ENCODE measurements at places on chromosomes 12 and 14.

- no peak for DNase-seq
These were observed 22.7 kb downstream of the ITPR2 start for GRCh38 chr12:26810330-26810729.

- no peak for DNase-seq
These were observed 1.4 kb upstream of the CCDC85C start for GRCh38 chr14:99605299-99605961.

DNA sequence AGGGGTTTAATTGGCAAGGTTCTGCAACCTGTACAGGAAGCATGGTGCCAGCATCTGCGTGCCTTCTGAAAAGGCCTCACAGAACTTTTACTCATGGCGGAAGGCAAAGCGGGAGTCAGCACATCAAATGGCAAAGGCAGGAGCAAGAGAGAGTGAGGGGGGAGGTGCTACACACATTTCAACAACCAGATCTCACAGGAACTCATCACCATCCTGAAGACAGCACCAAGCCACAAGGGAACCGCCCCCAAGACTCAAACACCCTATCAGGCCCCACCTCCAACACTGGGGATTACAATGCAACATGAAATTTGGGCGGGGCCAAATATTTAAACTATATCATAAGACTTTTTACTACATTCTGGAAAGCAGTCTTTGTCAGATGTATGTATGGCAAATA, 38.0 kb upstream of the FKBP4 start:
- DNase-seq = no peak

DNA sequence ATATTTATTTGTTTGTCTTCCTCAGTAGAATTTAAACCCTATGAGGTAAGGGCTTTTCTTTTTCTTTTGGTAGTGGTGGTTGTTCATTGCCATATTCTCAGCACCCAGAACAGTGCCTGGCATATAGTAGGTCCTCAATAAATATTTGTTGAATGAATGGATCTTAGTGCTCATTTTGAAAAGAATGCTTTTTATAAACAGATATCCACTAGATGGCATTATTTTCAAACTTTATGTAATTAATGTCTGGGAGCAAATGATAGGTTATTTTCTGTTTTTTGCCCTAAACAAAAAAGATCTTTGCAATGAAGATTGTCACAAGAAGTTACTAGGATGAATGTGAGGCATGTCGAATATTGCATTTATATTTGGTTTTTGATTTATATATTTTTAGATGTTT, 64.1 kb downstream of the RAD51B start:
- DNase-seq = no peak

DNA sequence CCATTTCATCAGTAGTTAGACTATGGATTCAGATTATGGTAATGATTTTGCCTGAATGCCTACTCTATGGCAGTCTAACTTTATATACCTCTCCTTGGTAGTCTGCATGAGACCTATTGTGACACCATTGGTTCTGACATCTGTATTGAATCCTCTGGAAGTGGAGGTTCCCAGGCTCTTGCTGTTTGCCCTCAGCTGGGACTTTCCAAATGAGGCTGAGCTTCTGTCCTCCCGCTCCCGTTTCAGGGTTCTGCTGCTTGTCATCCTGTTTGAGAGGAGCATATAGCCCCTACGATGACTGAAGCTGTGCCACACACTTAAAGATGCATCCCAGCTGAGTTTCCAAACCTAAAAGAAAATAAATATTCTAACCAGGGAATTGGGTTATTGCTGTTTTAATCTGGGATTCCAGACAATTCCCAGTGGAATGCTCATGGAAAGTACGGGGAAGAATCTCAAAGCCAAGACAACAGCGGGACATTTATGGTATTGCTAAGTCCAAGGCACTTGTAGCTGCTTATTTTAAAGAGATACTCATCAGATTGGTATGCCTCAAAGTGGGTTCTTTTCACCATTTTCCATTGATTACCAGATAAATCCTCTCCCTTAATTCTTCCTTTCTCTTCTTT, 105.9 kb downstream of the ETV6 start:
- DNase-seq = no peak

DNA sequence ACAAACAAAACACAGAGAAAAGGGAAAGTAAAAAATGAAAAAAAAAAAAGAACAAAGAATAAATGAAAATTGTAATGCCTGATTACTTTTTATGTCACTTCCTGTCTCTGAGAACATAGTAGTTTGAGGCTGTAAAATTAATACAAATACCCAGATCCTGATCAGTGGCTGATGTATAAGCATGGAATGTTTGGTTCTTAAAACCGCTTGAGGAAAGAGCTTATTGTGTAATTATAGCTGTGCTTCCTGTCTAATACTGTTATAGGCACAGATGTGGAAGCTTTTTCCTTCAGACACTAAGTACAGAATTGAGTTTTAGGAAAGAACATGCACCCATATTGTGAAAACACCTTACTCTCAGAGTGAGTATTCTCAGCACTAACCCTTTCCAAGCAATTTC, 86.9 kb downstream of the AVPR1A start:
- DNase-seq = no peak

- no peak for DNase-seq
These were observed 7.5 kb downstream of the CCDC88C start for GRCh38 chr14:91409928-91410718.

GRCh38 chr14:92549859-92550230, 36.3 kb downstream of the RIN3 start:
- DNase-seq = no peak

- DNase-seq = no peak
These were observed 165.7 kb upstream of the FKBP4 start for GRCh38 chr12:2629051-2629450.

DNA sequence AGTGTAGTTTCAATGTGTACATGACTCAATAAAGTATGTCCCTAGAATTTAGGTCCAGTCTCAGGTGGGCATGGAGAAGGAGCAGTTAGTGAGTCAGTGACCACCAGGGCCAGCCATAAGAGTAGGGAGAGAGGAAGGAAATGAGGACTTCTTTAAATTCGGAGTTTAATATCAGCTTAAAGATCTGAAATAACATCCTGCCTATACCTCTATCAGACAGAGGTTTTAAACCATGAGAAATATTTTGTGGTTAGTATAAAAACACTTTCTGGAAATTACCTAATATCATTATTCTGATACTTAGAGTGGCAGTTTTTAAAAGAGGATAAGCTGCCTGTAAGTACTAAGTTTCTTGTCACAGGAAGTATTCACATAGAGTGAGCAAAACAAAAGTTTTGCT, 61.7 kb upstream of the ST8SIA1 start:
- no peak for DNase-seq

DNA sequence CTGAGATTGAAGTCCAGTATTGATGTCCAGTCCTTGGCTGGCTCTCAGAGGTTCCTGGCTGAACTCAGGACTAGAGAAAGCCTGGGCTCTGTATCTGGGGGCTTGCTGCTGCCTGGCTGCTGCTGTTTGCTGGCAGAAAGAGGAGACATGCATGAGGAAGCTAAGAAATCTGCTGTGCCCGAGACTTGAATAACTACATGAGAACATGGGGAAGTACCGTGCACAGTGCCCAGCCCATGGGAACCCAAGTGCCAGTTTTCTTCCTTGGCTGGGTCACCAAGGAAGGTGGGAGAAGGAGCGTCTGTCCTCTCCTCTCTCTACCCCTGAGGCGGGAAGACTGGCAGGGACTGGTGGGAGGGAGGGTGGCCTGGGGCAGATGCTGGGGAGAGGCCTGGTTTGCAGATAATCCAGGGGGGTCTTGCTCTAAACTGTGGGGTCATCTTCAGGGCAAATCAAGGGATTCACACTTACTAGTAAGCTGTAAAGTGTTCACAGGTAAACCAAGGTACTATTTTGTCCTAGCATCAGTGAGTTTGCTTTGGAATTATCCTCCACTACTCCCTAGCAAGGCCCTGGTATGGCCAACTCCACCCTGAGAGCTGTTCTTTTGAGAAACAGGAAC, 13.8 kb upstream of the ZFP36L1 start:
- no peak for DNase-seq

GRCh38 chr12:50018154-50018553, 7.1 kb downstream of the RACGAP1 start:
- DNase-seq = no peak

- DNase-seq = no peak
These were observed at the start of gene HOXC4 for GRCh38 chr12:54053751-54054741. TSS of gene HOXC4 (plus strand) at chr12:54053835. CDS start at chr12:54053923, 88 bp downstream.

GRCh38 chr12:104243971-104244370, 28.4 kb downstream of the TXNRD1 start:
- DNase-seq = no peak

- no peak for DNase-seq
These were observed 24.7 kb upstream of the IRF2BPL start for GRCh38 chr14:77053046-77053841.

DNA sequence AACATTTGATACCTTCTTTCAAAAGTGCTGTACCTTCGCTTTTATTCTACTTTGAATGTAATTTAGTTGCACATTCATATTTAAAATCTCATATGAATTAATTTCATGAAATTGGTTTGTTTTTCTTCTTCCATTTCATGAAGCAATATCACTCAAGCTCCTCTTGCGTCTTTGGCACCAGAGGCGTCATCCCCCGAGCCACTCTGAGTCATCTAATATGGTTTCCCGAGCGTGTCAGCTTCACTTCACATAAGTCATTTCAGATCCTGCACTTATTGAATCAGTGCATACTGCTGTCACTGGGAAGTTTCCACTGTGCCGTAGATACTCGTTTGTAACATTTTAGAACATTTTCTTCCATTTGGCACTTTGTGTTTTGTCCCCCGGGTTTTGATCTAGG, 105.6 kb downstream of the SLC25A47 start:
- DNase-seq = no peak

GRCh38 chr14:106166650-106167204, 640.3 kb downstream of the TMEM121 start:
- DNase-seq = no peak

- no peak for DNase-seq
These were observed 379.1 kb downstream of the NELL2 start for GRCh38 chr12:44497044-44497443.

DNA sequence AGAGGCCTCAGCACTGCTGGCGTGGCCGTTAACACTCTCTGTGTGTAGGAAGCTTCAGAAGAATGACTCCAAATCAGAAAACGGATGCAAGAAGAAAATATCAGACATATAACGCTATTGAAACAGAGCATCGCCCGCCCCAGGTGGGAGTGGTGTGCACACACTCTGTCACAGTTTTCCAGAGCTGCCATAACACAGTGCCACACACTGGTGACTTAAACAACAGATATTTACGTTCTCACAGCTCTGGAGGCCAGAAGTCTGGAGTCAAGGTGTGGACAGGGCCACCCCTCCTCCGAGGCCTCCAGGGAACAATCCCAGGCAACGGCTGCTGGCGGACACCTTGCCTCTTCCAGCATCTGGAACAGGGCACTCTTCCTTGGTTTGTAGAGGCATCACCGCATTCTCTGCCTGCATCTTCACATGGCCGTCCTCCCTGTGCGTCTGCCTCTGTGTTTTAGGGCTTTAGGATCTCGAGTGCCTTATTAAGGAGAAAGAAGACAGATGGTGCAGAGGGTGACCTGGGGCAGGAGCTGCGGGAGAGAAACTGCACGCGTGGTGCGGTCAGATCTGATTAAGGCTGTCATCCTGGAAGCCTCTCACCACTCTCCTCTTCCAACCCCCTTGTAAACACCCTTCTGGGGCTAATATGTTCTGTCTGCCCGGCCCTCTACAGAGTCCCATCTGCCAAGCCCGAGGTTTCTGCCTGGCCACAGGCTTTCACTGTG, 141.0 kb downstream of the SLC15A4 start:
- no peak for DNase-seq

DNA sequence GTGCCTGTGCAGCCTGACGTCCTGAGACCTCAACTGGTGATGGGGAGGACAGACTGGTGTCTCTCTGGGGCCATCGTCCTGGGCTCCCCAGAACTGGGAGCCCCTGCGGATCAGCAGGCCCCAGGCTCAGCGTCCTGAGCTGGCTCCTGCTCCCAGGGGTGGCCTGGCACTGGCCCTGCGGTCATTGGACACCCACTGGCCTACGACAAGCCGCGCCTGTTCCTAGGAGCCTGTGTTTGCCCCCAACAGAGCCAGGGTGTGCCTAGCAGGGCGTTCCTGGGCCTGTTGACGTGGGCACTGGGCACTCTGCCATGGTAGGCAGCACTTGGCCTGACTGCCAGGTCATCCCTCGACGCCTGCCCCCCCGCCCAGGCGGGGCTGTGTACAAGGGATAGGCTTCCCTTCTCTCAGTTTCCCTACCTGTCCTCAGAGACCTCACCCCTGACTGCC, 8.4 kb downstream of the ADSS1 start:
- no peak for DNase-seq

- no peak for DNase-seq
These were observed 1.2 kb downstream of the GPR132 start for GRCh38 chr14:105064001-105064400.

- DNase-seq = no peak
These were observed 27.3 kb downstream of the PPM1A start for GRCh38 chr14:60276347-60276746.

- DNase-seq = no peak
These were observed 704 bp downstream of the ATP2B1 start for GRCh38 chr12:89707703-89708564.

DNA sequence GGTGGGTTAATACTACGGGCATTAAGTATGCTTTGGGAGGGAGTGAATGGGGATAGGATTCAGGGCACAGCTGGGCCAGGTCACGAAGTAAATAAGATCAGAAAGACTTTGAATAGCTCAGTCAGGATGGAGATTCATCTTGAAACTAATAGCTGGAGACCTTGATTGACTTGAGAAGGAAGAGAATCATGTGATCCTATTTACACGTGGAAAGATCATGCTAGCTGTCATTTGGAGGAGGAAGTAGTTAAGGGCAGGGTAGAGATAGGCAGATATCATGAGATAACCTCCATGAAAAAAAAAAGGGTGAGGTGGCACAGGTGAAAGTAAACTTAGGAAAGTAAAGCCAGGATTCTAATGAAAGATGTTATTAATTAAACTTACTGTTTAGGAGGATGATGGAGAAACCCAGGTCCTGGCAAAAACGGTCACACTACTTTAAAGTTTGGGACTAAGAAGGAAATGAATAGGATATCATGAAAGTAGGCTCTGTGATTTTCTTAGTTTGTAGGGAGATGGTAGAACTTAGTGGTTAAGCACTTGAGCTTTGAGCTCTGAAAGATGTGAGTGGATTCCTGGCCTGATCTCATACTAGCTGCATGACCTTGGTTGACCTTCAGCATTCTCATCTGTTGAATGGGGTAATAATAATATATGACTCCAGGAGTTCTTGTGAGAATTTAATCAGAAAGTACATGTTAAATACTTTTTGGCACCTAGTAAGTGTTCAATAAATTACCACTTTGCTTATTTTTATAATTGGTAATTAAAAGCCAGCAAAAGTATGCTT, 439.0 kb downstream of the NRXN3 start:
- no peak for DNase-seq

All from NCI-H1048 (cell line).